ENCODE measurements at places on chromosomes 11 and 22. TPM values are rescaled to one million over a fixed set of nuclear protein-coding genes. Genes with fewer than 3 reads are reported as not detected.

- H3K4me3 ChIP-seq = no peak overlapping the region
- no peaks in the 10 kb centered on the region for H3K36me3 ChIP-seq
- no peak overlapping the region for H3K27ac ChIP-seq
- DNase-seq = no peak
Measured at GRCh38 chr11:88345408-88345807, 7.9 kb upstream of the CTSC start.

DNA sequence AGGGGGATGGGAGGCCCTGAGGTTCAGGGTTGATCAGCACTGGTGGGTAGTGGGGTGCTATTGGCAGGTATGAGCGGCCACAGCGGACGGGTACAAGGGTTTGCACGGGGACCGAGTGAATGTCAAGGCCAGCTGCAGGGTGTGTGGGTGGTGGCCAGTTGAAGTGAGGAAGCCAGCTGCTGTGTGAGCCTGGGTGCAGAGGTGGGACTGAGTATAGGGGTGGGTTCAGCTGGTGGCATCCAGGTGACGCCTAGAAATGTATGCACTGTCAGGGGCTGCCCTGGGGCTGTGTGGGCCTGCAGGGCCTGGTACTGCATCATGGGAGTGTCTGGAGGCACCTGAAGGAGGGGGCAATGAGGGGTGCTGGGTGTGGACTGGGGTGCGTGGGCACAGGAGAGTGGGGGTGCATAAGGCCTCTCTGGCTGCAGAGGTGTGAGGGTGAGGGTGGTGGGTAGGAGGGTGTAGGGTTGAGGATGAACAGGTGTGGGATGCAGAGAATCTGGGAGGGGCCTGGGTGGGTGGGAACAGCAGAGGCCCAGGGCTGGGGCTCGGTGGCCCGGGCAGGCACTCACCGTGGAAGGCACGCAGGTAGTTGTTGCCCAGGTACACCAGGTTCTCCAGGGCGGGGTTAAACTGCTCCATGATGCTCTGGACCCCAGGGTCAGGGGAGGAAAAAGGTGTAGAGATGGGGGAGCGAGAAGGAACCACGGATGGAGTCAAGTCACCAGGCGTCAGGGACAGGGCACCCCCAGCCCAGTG is 1.7 kb downstream of the BAIAP2L2 start:
- no peak overlapping the region for H3K4me3 ChIP-seq
- no peaks in the 10 kb centered on the region for H3K27me3 ChIP-seq
- peaks cover 8% of the 10 kb centered on the region for H3K4me1 ChIP-seq

DNA sequence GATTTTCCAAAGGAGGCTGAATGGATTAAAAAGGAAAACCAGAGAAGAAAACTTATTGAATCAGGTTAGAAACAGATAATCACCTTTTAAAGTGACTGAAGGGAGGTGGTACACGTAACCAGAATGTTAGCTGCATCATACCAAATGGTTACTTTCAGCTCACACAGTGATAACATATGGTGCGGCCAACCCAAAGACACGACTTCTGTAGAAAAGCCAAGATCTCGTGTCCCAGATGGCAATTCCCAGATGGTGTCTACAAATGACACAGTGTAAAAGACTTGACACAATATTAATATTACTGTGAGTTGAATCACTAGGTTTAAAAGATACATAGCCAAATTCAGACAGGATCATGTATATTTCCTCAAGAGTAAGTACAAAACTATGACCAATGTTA is 5.2 kb downstream of the PPP2R1B start:
- no peak for DNase-seq
- H3K4me1 ChIP-seq = peaks cover 18% of the 10 kb centered on the region
- no peak overlapping the region for H3K4me3 ChIP-seq
- no peaks in the 10 kb centered on the region for H3K27me3 ChIP-seq

- H3K27ac ChIP-seq = peak overlapping the region; percentile 75
- no peak for DNase-seq
- no peaks in the 10 kb centered on the region for H3K27me3 ChIP-seq
- no peaks in the 10 kb centered on the region for H3K36me3 ChIP-seq
- no peak overlapping the region for H3K4me3 ChIP-seq
Measured at GRCh38 chr11:119038884-119039283, 8.2 kb upstream of the SLC37A4 start.

- no peak for DNase-seq
- H3K27ac ChIP-seq = no peak overlapping the region
- H3K4me3 ChIP-seq = no peak overlapping the region
- H3K36me3 ChIP-seq = no peaks in the 10 kb centered on the region
- H3K4me1 ChIP-seq = peaks cover 8% of the 10 kb centered on the region
Measured at GRCh38 chr22:26767351-26768155, 110.2 kb downstream of the MIAT start.

DNA sequence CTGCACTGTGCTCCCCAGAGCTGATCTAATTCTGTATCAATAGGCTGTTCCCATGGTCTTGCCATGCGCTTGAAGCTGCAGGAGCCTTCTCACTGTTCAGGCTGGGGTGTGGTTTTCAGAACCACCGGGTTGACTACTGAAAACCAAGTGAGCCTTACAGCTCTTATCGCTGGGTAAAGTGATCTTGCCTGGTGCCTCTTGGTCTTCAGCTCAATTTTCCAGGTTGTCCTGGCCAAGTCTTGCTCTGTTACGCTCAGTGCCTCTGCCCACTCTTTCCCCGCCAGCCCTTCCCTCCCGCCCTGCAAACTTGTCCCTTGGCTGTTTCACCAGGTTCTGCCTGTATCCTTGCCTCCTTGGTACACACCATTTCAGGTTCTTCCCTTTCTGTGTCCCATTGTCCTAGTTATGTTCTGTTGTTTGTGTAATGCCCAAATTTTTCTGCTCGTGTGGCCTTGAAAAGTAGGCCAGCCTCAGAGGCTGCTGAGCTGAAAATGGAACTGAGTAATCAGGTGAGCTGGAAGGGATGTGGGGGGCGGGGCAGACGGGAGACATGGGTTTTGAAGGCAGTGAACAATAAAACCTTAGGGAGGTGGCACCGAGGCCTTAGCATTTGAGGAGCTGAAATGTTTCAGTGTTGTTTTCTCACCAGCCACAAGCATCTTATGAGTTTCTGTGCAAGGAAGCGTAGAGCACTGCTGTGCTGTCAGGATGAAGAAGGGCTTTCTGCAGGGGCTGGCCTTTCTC is 11.2 kb downstream of the PEX26 start:
- peaks cover 12% of the 10 kb centered on the region for H3K36me3 ChIP-seq
- H3K27me3 ChIP-seq = no peaks in the 10 kb centered on the region
- H3K4me3 ChIP-seq = no peak overlapping the region
- H3K27ac ChIP-seq = no peak overlapping the region
- DNase-seq = no peak
- no peaks in the 10 kb centered on the region for H3K4me1 ChIP-seq

Gene SCGB1C1
- total RNA-seq = not detected

GRCh38 chr11:13108416-13108815 is 99.3 kb downstream of the RASSF10 start:
- H3K27me3 ChIP-seq = no peaks in the 10 kb centered on the region
- no peak overlapping the region for H3K27ac ChIP-seq
- no peak for DNase-seq

GRCh38 chr11:61489833-61490721 is 18.5 kb upstream of the LRRC10B start:
- no peaks in the 10 kb centered on the region for H3K36me3 ChIP-seq
- H3K4me1 ChIP-seq = peaks cover 20% of the 10 kb centered on the region
- H3K27me3 ChIP-seq = no peaks in the 10 kb centered on the region

Gene CLCF1
- total RNA-seq = not detected
